ENCODE measurements at places on chromosomes 1 and 21.

DNA sequence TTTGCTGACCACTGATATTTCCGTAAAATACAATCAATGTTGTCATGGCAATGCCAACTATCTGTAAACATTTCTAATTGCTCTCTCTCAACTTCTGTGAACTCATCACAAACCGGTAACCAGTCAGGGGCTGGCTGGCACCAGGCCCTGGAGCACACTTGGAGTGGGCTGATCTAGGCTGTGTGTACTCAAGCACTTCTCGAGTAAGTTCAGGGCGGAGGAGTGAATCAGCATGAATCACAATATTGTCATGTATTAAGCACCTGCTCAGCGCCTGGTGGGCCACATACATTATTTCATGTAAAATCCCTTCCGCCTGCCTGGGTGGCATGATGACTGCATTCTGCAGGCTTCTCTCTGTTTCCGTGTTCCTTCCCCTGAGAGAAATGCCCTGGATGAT lies 212.4 kb downstream of the FOXD2 start:
- no peak for DNase-seq

DNA sequence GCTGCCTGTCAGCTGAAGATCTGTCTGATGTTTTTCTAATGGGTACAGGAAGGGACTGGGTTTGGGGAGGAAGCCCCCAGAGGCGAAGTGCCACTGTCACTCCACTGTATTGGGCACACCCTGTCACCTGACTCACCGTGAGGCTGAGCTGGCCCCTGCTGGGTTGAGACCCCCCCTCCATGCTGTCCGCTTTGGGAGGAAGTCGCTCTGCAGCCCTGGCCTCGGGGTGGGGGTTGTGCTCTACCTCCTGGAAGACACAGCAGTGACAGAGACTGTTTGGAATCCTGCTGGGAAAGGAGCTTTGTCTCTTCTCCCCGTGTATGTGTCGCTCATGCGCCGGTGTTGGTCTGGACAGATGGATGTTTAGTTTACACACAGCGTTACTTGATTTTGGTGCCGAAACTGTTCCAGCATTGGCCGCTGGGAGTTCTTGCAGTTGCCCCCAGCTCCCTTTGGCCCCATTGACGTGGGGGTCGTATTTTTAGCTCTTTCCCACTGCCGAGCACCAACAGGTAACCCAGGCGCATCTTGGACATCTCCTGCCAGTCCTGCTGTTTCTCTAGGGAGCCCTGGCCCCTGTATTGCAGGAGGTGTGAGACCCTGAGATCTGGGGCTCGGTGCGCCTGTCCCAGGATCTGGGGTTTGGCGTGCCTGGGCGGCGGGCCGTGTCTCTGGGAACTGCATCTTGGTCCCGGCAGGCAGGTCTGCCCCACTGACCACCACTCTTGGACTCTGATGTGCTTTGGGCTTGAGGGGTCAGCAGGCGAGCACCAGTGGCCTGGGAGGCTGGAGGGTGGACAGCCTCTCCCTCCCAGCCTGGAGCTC lies 30.3 kb downstream of the SLX9 start:
- DNase-seq: no peak

DNA sequence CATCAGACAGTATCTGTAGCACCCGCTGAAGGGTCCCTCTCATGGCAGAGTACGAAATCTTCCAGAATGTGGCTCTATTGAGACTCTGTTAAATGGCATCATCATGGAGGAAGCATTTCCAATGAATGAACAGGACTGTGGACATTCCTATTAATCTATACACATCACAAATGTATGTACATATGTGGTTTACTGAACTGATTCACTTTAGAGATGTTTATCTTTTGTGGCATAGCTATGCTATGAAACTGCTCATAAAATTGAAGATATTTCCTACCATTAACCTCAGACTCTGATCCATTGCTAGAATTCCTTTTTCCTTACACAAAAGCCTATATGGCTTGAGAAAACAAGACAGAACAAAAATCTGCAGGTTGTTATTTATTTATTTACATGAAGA lies 259.6 kb upstream of the RRP15 start:
- no peak for DNase-seq

DNA sequence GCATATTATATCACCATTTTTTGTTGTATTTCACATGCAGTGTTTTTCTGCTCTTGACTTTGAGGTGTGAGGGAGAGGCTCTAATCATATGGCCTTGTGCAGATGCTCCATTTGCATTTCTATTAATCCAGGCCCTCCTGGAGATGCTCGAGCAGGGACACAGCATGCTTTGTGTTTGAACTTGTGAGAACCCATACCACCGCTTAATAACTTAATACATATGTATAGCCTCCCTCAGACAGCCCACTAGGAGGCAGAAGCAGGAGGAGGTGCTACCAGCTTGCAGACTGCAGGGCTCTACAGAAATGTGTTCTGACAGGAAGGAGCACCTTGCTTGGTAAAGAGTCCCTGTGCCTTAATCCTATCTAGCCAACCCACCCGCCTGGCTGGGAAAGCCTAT lies 155.2 kb downstream of the BARHL2 start:
- DNase-seq: no peak

DNA sequence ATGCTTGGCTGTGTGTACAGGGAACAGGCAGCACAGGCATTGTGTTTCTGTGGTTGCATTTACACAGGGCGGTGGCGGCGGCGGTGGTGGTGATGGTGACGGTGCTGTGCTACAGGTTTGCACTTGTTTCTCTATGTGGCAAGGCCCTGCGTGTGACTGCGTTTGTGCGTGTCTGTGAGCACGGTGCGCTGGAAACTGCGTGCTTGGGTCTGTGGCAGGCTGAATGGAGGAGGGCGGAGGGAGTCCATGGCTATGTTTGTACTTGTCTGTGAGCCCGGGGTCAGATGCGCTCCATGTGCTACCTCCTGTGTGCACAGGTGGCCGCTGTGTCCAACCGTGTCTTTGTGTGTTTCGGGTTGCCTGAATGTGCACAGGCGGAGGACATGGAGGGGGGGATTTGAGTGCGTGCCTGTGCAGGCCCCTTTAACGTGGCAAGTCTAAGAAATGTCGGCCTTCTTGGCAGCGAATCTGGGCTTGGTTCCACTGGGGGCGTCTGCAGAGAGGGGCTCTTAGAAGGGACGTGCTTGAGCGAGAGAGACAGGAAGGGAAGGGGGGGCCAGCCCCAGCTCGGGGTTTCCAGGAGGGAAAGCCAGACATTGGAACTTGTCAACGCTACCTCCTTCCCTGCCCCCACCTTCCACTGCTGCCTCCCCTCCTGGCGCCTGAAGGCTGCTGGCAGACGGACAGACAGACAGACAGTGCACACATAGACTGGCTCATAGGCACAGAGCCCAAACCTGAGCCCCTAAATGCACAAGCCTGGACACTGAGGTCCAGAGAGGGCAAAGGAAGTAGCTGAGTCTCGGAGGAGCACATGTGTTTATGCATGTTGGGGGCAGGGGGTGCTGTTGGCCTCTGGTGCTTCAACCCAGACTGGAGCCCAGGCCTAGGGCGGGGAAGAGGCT lies 32.7 kb upstream of the WASF2 start:
- DNase-seq: peak; percentile 49

GRCh38 chr1:228349701-228350171 lies 56.9 kb downstream of the TRIM11 start:
- DNase-seq: no peak

- no peak for DNase-seq
Observed at GRCh38 chr1:15709226-15709625, 25.1 kb downstream of the PLEKHM2 start.

- no peak for DNase-seq
Observed at GRCh38 chr1:34829250-34829649, 30.3 kb downstream of the SMIM12 start.

- DNase-seq: no peak
Observed at GRCh38 chr1:64790832-64791487, 46.1 kb downstream of the RAVER2 start.

GRCh38 chr1:68107771-68108170 lies 57.3 kb upstream of the DIRAS3 start:
- no peak for DNase-seq

- no peak for DNase-seq
Observed at GRCh38 chr1:71657891-71658679, 577.2 kb upstream of the ZRANB2 start.

GRCh38 chr1:51238034-51238403 lies 1.9 kb downstream of the RNF11 start:
- no peak for DNase-seq

DNA sequence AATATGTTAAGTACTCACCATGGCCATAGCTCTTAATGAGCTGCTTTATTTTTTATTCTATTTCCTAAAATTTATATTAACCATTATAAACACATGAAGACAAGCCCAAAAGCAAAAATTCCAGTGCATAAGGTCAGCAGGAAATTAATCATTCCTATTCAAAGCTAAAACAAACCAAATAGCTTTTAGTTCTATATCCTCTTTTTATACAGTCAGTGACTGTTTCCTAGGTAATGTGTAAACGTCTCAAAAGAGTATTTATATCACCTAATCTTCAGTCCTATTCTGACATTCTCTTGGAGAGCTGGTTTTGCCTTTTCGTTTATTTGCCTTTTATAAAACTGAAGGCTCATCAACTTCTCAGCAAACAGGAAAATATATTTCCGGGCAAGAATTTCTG lies 4.2 kb downstream of the GOLPH3L start:
- DNase-seq: no peak

DNA sequence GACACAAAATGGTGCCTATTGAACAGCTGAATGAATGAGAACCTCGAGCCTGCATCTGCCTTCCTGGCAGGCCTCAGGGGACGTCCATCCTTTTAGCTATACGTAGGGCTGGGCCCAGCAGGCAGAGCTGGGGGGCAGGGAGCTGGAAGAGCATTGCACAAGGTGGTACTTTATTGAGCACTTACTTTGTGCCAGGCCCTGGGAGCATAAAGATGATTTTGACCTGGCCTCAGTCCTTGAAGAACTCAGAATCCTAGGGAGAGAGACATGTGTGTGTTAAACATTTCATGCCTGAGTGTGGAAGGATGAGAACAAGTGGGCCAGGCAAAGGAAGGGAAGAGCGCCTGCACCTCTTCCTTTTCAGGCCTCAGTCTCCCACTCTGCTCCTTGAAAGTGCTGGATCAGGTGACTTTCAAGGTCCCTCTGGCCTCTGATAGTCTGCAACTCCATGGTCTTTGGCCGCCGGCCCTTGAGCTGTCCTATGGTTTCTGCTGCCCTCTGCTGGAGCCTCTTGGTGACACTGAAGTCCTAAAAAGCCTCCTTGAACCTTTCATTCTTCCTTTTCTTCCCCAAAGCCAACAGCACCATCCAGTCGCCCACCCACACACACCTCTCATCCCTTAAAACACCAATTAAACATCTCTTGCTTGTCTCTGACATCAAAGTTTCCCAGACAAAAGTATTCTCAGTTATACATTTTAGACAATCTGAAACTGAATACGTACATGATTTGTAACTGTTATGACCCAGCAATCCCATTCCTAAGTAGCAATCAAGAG lies 3.5 kb upstream of the PEAR1 start:
- peak; percentile 49 for DNase-seq

DNA sequence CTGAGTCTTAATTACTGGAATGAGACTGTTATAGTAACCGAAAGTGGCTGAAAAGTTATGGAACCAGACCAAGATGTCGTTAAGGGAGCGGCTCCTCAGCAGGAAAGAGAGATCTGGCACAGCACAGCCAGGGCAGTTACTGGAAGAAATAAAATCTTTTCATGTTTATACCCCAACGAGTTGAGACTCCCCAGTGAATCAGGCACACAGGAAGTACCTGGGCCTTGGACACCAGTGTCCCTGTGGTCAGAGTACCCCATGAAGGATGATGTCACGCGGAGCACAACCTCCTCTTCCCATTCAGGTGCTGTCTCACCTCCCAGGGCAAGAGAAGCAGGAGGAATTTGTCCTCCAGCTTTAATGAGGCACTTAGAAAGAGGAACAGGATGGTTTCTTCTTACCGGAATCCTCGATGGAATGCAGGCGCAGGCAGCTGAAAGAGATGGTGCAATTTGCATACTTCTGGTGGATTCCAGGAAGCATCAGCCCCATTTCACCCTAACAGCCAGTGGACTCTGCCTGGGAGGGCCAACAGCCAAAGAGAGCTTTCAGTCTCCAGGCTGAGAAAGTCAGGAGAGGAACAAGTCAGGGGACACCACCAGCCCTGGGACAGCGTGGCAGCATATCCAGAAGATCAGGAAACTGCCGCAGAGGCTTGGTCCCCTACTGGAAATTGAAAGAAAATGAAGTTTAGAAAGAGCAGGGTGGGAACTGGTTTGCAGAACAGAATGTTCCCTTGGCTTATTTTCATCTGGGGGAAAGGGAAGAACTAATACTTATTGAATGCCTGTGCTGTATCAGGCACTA lies 35.9 kb upstream of the CTTNBP2NL start:
- DNase-seq: no peak

DNA sequence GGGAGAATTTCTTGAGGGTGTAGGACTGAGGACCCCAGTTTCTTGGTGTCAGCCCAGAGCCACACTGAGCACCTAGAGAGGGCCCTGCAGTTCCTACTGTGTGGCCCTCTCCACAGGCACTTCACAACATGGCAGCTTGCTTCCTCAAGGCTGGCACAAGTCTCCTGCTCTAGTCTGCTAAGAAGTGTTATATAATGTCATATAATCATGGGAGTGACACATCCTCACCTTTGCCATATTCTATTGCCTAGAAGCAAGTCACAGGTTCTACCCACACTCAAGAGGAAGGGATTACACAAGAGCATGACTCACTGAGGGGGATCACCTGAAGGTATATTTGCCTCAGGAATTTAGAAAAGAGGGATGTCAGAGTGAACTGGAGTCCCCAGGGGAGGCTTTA lies 5.5 kb upstream of the SNX27 start:
- no peak for DNase-seq

DNA sequence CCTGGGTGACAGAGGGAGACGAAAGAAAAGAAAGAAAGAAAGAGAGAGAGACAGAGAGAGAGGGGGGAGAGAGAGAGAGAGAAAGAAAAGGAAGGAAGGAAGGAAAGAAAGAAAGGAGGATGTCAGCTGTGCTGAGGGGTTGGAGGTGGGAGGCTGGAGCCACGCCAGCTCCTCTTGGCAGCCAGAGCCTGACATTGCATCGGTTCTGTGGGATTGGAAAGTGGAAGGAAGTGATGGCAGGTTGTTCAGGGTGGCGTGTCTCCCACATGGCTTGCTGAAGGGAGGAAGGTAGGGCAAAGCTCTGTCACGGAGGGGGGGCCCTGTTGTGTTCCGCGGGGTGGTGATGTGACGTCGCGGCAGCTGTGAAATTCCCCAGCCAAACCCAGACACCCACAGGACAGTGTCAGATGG lies 30.7 kb downstream of the EIF2D start:
- peak; percentile 85 for DNase-seq

Data from activated T-cell treated with anti-CD3 and anti-CD28 coated beads, Interleukin-2, amount 50 U/mL, for 4 hours (primary cell).